Stimulated activated CD4-positive, alpha-beta T cell treated with anti-CD3 and anti-CD28 coated beads, Interleukin-12 subunit alpha, Interleukin-12 subunit beta, amount 100 ng/mL, for 4 hours (primary cell): ENCODE measurements at places on chromosomes 16 and 17.

GRCh38 chr16:57592591-57593003, 35.8 kb upstream of the ADGRG1 start:
- peak; percentile 38 for DNase-seq

- DNase-seq: peak; percentile 17
Observed at GRCh38 chr17:4901648-4902344, 1.1 kb downstream of the CHRNE start.

DNA sequence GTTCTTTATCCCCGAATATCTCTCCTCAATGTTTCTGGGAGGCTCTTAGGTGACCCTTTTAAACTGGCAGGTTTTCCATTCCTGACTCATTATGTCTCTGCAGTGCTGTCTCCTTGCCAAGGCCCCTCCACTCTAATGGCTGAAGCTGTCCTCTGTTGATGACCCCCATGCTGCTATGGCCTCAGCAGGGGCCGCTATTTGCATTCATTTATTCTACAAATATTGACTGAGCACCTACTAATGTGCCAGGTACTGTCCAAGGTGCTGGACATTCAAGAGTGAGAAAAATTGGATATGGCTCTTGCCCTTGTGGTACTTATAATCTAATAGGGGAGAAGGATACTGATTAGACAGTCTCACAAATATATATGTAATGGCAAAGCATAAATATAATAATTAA, 55.4 kb downstream of the GP2 start:
- no peak for DNase-seq

- DNase-seq: no peak
Observed at GRCh38 chr16:68238029-68238345, 2.1 kb upstream of the ESRP2 start.

DNA sequence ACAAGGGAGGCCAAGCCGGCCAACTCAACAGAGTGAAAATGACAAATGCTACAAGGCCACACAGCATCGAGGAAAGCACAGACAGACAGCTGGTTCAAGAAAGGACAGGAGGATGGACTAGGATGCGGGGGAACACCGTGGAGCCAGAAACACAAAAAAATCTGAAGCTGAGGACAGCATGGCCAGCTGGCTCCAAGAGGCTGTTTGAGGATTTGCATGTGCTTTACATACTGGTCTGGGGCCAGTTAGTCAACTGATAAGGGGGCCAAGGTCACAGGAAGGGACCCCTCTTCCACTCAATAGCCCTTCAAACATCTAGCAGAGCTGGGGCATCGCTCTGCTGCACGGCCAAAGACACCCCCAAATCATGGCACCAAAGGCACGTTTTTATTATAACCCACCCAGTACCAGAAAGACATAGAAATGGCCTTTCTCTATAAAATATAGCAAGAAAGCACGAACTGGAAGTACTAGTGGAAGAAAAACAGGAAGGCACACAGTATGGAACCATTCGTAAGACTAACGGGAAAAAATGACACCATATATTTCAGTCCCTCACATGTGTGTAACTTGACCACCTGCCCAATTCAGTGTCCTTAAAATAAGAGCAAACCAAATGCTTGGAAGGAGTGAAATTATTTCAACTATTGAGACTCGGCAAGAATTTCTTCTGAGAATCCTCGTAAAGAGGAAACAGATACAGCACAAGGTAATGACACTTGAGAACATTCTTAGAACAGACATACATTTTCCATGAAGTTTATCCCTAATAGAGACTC, 7.8 kb upstream of the SRL start:
- no peak for DNase-seq

DNA sequence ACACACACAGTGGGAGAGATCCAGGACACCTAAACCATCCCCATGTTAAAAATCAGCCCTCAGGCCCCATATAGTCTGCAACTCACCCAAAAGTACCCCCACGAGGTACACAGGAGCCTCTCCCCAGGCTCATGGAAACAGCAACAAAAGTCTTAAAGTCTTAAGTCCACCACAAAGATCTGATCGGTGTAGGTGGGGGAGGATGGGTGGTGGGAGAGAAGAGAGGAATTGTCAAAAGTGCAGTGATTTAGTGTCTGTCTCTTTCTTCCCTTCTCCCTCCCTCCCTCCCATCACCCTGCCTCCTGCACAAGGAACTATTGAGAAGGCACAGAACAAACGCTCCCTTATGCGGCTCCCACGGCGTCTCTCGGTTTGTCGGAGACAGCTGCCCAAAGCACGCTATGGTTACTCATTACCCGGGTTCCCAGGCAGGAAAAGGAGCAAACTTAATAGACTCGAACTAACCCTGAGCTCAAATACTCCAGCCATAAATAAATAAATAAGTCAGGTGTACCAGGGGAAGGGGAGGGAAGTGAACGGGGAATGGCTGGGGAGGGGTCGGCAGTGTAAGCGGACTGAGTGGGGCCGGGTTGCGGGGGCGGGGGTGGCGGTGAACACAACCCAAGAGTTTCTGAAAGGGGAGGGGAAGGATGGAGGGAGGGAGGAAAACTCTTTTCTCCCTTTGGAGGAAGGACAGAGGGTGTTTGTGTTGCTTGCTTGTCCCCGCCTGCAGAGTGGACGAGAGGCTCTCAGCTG, 477.4 kb downstream of the SLC39A11 start:
- no peak for DNase-seq

DNA sequence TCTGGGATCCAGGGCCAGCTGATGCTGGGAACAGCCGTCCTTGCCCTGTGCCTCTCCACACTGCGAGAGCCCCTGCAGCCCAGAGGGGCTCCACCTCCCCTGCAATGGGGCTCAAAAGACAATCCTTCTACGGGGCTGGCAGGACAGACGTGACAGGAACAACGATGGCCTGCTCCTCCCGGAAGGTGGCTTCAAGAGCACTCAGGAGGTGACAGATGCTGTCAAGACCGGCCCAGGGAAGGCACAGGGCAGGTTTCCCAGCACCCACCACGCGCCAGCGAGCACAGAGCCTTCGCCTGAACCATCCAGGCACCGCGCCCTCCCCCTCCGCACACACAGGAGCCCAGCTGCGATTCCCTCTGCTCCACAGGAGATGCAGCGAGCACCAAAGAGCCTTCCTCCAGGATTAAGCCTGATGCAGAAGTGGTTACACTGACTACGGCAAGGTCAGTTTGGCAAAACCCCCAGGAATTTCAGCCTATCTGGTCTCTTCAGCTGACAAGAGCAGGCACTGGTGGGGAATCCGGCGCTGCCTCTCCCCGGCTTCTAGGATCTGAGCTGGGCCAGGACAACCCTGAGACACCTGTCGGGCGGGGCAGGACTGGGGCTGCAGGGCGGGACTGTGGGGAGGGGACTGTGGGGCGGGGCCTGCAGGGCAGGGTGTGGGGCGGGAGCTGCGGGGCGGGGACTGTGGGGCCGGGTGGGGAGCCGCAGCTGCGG, 103.4 kb downstream of the ZNF778 start:
- DNase-seq: no peak

DNA sequence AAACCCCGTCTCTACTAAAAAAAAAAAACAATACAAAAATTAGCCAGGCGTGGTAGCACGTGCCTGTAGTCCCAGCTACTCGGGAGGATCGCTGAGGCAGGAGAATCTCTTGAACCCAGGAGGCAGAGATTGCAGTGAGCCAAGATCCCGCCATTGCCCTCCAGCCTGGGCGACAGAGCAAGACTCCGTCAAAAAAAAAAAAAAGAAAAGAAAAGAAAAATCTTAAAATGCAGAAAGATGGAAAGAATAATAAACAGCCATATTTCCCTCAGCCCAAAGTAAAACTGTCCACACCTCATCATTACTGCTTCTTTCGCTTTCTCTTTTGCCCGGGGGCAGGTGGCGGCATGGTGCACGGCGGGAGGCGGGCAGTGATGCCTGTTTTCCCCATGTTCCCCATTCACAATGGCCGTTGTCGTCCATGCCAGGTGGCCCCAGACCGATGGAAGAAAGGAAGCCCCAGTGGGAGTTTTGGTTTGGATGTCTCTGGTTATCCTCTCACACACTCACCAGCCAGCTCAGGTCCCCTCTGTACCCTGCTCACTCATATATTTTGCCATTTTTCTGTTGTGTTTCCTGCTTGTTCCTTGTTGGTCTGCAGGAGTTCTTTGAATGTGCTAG, 37.0 kb upstream of the PEMT start:
- peak; percentile 33 for DNase-seq

GRCh38 chr16:85370881-85371651, 242.1 kb upstream of the GSE1 start:
- DNase-seq: no peak
